ENCODE measurements at places on chromosomes 7 and 10. TPM values are rescaled to one million over a fixed set of nuclear protein-coding genes. Genes with fewer than 3 reads are reported as not detected.

DNA sequence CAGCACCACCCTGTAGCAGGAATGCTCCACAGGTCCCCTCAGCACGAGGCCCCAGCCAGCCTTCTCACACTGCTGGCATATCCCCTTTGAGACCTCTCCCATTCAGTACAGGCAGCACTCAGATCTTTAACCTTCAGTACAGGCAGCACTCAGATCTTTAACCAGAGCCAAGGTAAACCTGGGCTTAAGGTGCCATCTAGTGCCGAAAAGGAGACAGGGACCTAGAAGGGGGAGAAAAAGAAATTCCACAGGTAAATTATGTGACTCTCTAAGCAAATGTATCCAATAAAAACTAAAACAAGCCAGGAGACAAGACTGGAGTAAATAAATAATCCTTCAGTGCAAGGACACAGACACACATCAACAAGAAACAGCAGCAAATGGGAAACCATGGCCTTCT, 358.6 kb downstream of the PTPRN2 start:
- DNase-seq, result no peak
- no peak overlapping the region for H3K4me3 ChIP-seq
- H3K27me3 ChIP-seq, result no peaks in the 10 kb centered on the region
- no peaks in the 10 kb centered on the region for H3K36me3 ChIP-seq
- no peaks in the 10 kb centered on the region for H3K4me1 ChIP-seq
- H3K27ac ChIP-seq, result no peak overlapping the region

The TMEM229A gene
- not detected for polyA plus RNA-seq

GRCh38 chr7:56077681-56078080, 13.6 kb downstream of the SUMF2 start:
- no peaks in the 10 kb centered on the region for H3K27me3 ChIP-seq
- no peak for DNase-seq
- no peak overlapping the region for H3K4me3 ChIP-seq
- peaks cover 24% of the 10 kb centered on the region for H3K4me1 ChIP-seq

DNA sequence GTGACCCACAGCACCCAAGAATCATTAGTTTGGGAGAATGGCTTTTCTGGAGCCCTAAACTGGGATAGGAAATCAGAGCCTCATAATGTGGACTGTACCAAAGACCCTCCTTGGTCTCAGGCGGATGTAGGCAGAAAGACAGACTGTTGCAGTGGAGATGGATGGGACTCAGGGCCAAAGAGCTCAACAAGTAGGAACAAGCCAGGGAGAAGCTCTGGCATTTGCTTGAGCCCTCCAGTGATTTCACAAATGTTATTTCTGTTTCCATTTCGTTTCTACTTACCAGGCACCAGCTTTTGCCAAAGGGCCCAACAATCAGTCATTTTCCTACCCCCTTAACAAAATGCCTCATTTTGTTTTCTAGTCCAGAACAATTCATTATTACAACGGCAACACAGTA, 762.7 kb downstream of the KCNMA1 start:
- no peak overlapping the region for H3K27ac ChIP-seq
- no peak overlapping the region for H3K4me3 ChIP-seq
- H3K27me3 ChIP-seq, result no peaks in the 10 kb centered on the region
- H3K4me1 ChIP-seq, result no peaks in the 10 kb centered on the region

DNA sequence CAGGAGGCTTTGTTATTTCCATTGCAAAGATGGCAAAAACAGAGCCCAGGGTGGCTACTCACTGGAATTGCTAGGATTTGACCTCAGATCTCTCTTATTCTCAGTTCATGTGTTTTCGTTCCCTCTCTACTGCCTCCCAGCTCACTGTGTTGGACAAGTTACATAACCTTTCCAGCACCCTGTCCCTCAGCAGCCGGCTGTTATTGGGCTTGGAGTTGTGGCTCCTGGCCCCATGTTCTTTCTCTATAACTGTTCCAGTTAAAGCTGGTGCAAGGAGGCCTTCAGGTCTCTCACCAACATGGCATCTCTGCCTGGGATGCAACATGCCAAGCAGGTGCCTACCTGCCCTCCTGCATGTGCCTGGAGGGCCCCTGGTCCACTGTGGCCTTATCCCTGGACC, 56.8 kb downstream of the LRRC18 start:
- H3K27me3 ChIP-seq, result no peaks in the 10 kb centered on the region
- H3K27ac ChIP-seq, result no peak overlapping the region
- H3K36me3 ChIP-seq, result no peaks in the 10 kb centered on the region
